CD4-positive, alpha-beta memory T cell (primary cell): ENCODE measurements at places on chromosomes 7 and 10.

GRCh38 chr10:20714518-20714917, 182.6 kb downstream of the NEBL start:
- DNase-seq, result no peak

DNA sequence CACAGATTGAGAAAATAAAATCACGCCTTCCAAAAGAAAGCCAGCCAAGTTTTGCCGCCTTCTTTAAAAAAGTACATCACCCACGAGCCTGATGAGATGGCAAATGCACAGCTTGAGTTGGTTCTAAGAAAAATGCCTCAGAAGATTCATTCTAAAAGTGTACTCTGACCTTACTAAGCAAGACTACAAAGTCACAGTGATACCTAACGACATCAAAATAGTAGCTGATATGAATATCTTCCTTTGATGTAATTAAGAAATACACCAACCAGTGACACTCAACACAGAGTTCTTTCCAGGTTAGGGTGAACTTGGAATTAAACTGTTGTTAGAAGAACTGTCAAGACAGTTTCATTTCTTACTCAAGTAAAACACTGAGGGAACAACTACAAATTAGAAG, 78.0 kb upstream of the AMPH start:
- DNase-seq, result no peak

- DNase-seq, result no peak
These were observed 365.1 kb upstream of the MTPN start for GRCh38 chr7:136342251-136342650.

DNA sequence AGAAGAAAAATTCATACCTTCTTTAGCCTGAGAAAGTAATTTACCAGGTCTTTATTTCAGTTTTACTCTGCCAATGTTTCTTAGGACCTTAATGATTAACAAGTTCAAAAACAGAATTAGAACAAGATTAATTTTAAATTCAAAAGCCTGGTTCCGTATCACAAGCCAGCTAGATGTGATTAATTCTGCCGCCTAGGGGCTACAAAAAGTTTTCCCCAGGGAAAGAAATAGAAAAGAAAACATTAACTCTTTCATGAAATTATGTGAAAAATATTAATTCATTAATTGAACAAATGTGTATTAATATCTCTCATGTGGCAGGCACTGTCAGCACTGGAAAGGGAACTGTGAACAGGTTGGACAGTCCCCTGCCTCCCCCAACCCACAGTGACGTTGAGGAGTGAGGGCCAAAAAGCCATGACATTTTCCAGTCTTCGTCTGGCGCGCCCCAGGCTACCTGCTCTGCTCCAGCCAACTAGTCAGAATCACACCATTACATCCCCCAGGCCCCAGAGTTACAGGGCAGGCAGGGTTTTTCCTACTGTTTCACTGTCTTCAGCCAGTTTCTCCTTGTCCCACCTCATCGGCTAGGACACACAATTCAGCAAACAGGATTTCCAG, 20.1 kb downstream of the TMEM176A start:
- DNase-seq, result no peak

GRCh38 chr7:5429253-5429856, 5.7 kb upstream of the TNRC18 start:
- no peak for DNase-seq

DNA sequence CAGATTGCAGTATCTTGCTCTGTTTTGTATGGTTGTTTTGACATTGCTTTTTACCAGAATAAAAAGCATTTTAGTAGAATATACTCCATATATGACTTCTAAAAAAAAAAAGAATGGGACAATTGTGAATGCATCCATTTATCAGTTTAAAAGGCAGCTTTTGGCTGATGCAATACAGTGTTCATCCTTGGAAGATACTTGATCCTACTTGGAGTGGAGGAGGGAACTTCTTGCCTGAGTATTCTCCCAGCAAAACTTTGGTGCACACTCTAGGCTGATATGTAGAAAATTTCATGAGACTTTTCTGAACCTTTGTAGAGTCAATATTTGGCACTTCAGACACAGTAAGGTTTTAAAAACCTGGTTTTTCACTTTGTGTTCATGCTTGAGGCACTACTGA, 40.2 kb downstream of the WDR11 start:
- DNase-seq, result no peak

- no peak for DNase-seq
These were observed 30.4 kb upstream of the SHH start for GRCh38 chr7:155842496-155843265.

GRCh38 chr7:45591101-45591906, 17.1 kb downstream of the ADCY1 start:
- DNase-seq, result no peak

GRCh38 chr7:117229350-117229749, 93.5 kb downstream of the WNT2 start:
- DNase-seq, result no peak

- no peak for DNase-seq
These were observed 9.5 kb upstream of the MICALL2 start for GRCh38 chr7:1468643-1469298.

DNA sequence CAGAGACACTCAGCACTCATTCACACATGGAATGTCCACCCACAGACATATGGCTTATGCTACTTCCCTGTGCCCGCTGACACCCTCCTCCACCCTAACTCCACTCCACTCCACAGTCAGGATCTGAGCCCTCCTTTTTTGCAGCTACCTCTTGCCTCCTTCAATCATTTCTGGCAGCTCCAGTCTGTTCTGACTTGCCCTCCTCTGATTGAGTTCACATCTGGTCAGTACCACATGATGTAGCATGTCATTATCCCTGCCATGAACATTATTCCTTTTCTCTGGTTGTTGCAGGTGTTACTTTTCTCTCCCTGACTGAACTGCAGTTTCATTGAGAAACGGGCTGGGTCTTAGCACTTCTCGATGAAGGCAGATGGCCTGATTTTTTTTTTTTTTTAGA, 130.1 kb upstream of the EGR2 start:
- DNase-seq, result no peak

DNA sequence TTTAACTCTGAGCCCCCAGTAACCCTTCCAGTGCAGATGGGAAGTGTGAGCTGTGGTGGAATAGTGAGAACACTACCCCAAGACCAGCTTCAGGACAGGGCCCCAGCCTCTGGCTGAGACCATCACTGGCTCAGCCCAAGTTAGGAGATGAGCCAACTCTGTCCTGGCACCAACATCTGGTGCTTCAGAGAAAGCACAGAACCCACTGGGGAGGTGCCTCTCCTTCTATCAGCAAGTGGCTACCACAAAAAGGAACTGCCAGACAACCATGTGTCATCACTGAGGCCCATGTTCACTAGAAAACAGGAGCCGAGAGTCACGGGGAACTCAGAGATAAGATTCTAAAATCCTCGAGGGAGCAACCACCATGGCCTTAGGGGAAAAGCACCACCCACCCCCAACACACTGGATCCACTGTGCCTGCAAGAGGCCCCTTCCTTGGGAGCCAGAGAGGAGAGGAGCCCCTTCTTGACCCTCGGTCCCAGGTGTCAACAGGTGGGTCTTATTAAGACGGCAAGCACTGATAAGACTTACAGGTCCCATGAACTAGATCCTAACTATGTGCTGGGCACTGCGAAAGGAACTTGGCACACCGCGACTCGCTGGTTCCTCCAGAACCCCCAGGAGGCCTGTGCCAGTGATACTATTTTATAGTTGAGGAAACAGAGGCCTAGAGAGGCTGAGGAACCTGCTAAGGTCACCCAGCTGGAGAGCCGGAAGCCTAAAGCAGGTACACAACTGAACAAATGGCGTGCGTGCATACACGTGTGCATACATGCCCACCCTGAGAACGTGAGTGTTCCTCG, 102.7 kb downstream of the FAM53B start:
- peak; percentile 42 for DNase-seq

DNA sequence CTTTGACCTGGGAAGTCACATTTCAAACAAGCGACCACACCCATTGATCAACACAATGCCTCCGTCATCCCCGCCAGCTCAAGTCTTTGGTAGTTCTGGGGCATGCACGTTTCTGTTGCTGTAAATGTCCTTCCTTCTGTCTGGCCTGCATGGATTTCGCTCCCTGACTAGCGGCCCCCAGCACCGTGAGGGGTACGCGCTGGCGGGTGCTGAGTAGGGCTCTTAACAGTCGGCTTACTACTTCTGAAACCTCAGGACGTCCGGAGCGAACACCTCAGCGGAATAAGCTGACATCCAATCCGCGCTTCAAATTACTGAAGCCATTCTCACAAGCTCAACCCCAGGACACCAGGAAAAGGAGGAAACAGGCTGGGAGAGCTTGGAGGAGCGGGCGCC, 505 bp downstream of the NUDCD3 start:
- peak; percentile 71 for DNase-seq

DNA sequence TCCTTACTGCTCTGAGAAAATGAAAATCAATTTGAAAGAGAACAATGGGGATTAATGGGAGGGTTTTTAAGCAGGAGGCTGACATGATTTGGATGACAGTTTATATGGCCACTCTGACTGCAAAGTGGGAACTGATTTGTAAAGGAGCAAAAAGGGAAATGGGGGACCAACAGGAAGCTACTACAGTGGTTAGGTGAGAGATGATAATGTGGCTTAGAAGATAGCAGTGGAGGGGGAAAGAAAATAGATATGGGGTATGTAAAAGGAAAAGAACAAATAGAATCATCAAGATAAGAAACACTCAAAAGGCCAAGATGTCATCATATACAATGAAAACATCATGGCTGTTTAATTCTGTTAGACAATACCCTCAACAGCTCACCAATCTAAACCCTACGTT, 177.5 kb downstream of the ANK3 start:
- DNase-seq, result no peak

DNA sequence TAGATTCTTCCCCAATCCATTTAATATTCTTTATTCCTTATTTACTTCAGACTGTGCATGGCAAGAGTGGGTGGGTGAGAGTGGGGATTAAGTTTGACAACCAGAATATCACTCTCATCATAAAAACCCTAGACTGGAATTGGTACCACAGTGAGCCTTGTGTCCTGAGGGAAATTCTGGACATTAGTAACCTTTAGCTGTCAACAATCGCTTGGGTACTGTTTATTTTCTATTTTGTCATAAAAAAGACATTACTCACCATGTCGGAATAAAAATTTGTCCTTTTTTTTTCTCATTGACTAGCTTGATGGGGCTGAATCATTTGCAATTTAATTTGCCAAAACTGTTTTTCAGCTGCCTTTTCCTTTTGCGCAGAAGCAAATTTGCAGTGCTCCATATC, 176.1 kb upstream of the SEMA3C start:
- no peak for DNase-seq

DNA sequence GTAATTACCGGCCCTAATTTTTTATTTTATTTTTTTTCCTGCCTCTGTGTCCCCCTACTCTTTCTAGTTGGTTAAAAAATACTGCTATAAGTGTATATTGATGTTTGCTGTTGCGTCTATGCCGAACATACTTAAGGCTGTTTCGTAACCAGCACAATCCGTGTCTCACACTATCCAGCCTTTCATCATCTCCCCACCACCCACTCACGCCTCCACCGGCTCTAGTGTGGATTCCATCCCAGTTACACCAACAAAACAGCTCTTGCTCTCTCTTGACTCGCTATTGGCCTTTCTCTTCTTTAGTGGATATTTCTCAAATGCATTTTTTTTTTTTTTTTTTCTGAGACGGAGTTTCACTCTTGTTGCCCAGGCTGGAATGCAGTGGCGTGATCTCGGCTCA, 70.1 kb upstream of the CAMK1D start:
- DNase-seq, result no peak

GRCh38 chr7:102834466-102834865, 78.3 kb upstream of the LRRC17 start:
- DNase-seq, result no peak

DNA sequence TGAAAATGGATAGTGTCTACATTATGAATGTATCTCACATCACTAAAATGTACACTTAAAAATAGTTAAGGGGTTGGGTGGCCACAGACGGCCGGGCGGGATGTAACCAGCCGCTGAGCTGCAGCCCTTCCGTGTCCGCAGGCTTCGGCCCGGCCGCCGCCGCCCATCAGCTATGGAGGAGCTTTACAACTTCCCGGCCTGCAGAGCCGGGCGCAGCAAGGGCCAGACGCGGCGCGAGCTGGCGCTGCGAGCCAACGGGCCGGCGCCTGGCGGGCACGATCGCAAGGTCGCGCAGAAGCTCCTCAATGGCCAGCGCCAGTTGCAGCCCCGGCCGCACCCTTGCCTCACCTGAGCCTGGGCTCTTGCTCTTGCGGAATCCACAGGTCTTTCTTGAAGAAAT, 69.1 kb downstream of the KMT2C start:
- DNase-seq, result no peak

DNA sequence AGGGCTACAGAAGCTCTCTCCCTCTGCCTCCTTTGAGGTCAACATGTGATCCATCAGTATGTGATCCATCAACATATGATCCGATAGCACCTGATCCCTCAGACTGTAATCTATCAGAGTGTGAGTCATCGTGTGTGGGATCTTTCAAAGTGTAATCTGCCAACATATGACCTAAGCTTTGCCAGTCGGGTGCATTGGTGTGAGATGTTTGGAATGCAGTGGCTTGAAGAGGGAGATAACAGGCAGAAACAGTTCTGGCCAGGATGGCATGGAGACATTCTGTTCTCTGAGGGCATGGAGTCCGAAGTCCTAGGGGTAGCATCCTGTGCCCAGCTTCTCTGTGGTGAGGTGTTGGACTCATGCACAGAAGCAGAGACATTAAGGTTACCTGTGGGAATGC, 217.7 kb upstream of the ETV1 start:
- DNase-seq, result no peak

DNA sequence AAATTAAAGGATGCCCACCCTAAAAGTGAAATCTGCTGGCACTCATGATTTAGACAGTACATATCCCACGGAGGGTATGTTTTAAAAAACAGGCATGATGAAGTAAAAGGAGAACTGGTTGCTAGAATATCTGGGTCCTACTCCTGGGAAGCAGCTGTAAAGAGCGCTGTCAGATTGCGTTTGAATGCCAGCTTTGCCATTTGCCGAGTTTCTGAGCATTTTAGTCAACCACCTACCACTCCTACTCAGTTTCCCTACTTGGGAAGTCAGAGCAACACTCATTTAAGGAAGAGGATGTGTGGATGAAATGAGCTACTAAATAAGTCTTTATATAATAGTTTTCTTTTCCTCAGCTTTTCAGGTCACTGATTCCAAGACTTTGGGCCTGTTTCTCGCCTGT, 1.1 kb upstream of the UMAD1 start:
- DNase-seq, result no peak

DNA sequence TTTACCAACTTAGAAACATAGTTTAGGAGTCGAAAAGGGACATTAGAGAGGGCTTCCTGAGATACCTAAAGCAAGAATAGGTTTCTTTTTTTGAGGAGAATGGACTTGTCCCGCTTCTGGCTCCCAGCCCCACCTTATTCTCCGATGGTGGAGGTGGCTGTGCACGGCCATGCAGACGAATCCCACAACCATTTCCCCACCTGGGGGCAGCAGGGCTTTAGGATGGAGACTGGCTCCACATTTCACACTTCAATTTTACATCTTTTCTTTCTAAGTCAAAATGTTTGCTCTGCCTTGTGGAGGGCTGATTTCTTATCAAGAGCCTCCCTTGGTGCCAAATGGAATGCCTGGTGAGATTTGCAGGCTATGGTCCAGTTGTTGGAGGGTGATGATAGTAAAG, 118.5 kb downstream of the GLRX3 start:
- DNase-seq, result no peak
